GM23338 (cell line): ENCODE measurements at places on chromosomes 5 and 9.
A peak's percentile ranks its signal among the peaks of the same experiment; 100 is the strongest.

DNA sequence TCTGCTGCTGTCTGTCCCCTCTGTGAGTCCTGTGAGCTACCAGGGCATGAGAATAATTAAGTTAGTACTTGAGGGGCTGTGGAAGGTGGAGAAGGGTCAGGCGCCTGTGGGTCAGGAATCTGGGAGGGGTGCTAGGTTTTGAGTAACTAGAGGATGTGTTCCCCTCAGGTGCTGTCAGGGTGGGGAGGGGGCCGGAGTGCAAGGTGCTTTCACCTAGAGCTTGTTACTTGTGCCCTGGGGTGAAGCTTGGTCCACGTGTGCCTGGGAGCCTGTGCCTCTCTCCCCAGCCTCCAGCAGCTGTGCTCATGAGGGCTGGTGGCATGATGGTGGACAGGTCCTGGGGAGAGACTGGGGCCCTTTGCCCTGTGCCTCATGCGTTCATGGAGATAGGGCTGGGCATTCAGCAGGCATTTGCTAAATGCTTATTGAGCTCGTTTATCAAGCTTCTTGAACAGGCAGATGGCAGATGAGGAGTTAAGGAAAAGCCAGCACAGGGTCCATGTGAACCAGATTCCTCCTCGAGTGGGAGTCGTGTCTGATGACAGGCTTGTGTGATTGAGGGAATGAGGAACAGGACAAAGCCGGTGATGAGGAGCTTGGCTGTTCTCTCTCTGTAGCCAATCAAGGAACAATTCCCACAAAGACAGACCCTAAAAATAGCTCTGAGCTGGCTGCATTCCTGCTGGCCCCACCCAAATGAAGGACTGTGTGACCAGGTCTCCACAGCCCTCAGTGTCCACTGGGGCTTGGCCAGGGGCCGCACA lies 40.9 kb downstream of the CACNA1B start:
- no peaks in the 10 kb centered on the region for H3K4me1 ChIP-seq
- H3K27me3 ChIP-seq, result no peaks in the 10 kb centered on the region
- H3K36me3 ChIP-seq, result no peaks in the 10 kb centered on the region; the same call in 1 of the 2 replicates
- no peak overlapping the region for H3K27ac ChIP-seq
- no peak for DNase-seq

- no peaks in the 10 kb centered on the region for H3K27me3 ChIP-seq
- no peak overlapping the region for H3K27ac ChIP-seq
- H3K4me1 ChIP-seq, result no peaks in the 10 kb centered on the region
- no peak overlapping the region for H3K4me3 ChIP-seq
Observed at GRCh38 chr9:133130685-133131244, 9.7 kb upstream of the RALGDS start.

DNA sequence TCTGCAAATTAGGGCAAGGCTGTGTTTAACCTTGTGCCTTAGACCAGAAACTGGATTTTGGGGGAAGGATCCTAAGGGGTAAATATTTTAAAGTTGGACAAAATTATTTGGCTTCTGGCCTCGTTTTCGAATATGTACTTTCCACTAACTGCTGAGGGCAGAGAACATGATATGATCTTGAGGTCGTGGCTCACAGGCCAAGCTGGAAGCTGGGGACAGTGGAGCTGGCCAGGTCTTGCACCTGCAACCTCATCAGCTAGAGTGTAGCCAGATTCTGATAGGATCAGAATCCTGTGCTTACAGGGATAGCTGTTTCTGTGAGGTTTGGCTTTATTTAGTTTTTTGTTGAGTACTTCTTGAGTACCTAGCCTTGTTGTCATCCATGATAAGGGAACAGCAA lies 24.9 kb downstream of the MAN2A1 start:
- H3K36me3 ChIP-seq, result no peaks in the 10 kb centered on the region; the same call in 1 of the 2 replicates
- no peak for DNase-seq
- H3K27ac ChIP-seq, result no peak overlapping the region
- no peak overlapping the region for H3K4me3 ChIP-seq

DNA sequence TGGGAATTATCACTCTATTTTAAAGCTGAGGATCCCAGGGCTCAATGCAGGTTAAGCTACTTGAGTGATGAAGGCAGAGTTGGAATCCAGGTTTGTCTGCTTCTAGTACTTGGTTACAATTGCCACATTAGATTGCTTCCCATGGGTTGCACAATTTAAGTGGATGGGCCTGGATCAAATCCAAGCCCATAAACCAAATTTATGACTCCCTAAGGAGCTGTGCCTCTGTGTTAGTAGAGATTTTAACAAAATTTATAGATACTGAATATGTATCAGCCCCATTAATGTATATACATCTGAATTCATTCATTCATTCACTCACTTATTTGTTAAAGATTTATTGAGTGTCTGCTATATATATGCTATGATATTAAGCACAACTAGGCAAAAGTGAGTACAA lies 332.3 kb upstream of the KLF9 start:
- no peaks in the 10 kb centered on the region for H3K4me1 ChIP-seq
- H3K36me3 ChIP-seq, result no peaks in the 10 kb centered on the region

DNA sequence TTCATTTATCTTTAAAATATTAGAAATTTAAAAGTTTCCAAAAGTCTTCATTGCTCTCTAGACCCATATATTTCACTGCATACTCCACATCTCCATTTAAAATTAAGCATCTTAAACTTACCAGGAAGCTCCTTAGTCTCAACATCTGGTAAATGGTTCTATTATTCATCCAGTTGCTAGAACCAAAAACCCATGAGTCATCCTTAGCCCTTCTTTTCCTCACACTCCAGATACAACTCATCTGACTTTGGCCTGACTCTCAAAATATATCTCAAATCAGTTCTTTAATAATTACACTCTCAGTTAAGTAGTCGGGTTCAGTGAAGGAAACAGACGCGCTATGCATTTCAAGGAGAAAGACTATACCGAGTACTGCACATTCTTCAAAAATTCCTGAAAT lies 110.2 kb upstream of the COX7C start:
- H3K36me3 ChIP-seq, result no peaks in the 10 kb centered on the region
- H3K27ac ChIP-seq, result no peak overlapping the region
- no peak for DNase-seq
- no peak overlapping the region for H3K4me3 ChIP-seq
- H3K4me1 ChIP-seq, result no peaks in the 10 kb centered on the region

DNA sequence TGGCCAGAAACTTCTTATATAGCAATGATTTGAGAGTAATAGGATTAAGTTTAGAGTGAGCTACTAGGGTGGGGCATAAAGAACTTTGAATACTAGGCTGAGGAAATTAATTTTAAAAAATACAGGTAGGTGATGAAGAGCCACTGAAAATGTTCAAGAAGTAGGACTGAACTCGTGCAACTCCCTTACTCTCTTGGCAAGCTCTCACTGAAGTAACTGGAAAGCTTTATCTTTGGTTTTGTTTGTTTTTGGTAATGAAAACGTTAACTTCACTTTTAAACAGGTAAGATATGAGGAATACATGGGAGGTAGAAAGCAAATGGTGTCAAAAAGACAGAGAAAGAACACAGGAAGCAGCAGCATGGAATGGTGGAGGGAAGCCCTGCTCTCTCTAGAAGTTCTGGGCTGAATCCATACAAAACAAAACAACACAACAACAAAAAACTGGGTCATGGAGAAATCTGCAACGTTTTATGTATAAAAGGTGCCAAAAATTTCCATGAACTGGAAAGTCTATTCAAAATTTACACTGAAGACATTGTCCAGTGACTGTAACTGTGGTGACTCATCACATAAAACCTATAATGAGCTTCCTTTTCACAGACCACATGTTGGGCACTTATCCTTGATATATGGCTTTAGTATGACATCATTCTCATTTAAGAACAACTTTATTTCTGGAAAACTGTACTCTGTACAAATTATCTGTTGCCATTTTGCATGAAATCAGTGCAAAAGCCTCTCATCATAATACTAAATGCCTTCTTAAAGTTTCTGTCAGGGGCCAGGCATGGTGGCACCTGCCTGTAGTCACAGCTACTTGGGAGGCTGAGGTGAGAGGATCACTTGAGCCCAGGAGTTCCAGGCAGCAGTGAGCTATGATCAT lies 91.2 kb upstream of the CHD1 start:
- H3K4me3 ChIP-seq, result no peak overlapping the region
- H3K27me3 ChIP-seq, result no peaks in the 10 kb centered on the region
- DNase-seq, result no peak
- no peaks in the 10 kb centered on the region; the same call in 1 of the 2 replicates for H3K36me3 ChIP-seq
- H3K4me1 ChIP-seq, result no peaks in the 10 kb centered on the region

GRCh38 chr9:15272377-15272928 lies 34.6 kb downstream of the TTC39B start:
- H3K4me3 ChIP-seq, result no peak overlapping the region
- H3K36me3 ChIP-seq, result no peaks in the 10 kb centered on the region
- H3K4me1 ChIP-seq, result peaks cover 14% of the 10 kb centered on the region; the same call in 1 of the 2 replicates
- H3K27ac ChIP-seq, result no peak overlapping the region

- H3K27me3 ChIP-seq, result no peaks in the 10 kb centered on the region
- H3K36me3 ChIP-seq, result no peaks in the 10 kb centered on the region
- no peak overlapping the region for H3K27ac ChIP-seq
- H3K4me1 ChIP-seq, result peaks cover 8% of the 10 kb centered on the region; the same call in 1 of the 2 replicates
- DNase-seq, result no peak
Observed at GRCh38 chr5:76642390-76643040, 19.3 kb upstream of the F2RL2 start.

DNA sequence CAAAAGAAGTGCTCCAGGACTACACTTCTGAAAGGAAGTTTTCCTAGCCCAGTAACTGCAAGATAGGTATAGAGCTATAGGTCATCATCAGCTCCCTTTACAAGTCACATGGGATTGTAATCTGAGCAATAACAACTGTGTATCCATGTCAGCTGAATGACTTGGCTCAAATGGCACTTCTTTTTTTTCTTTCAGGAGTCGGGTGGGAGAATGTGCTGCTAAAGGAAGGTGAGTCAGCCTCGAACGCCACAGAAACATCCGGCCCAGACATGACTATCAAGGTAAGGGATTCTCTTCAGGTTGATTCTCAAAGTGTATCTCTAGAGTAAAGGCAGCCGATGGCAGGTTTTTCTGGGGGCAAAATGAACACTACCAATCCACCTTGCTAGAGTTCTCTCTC lies 192.2 kb downstream of the C9orf152 start:
- H3K4me1 ChIP-seq, result 0 out of 2 replicates have a peak, but pooled peaks cover 3% of the 10 kb centered on the region
- H3K4me3 ChIP-seq, result no peak overlapping the region
- H3K27me3 ChIP-seq, result no peaks in the 10 kb centered on the region
- H3K27ac ChIP-seq, result no peak overlapping the region
- no peak for DNase-seq
- H3K36me3 ChIP-seq, result no peaks in the 10 kb centered on the region

- H3K4me3 ChIP-seq, result no peak overlapping the region
- no peak for DNase-seq
- H3K27ac ChIP-seq, result no peak overlapping the region
- no peaks in the 10 kb centered on the region for H3K36me3 ChIP-seq
Observed at GRCh38 chr5:148205865-148206264, 3.0 kb downstream of the SPINK6 start.

GRCh38 chr9:38020151-38021076 lies 48.6 kb downstream of the SHB start:
- no peaks in the 10 kb centered on the region; the same call in 1 of the 2 replicates for H3K36me3 ChIP-seq
- H3K27ac ChIP-seq, result peak overlapping the region; percentile 28; the same call in 1 of the 2 replicates
- H3K27me3 ChIP-seq, result no peaks in the 10 kb centered on the region
- DNase-seq, result no peak
- H3K4me3 ChIP-seq, result no peak overlapping the region

DNA sequence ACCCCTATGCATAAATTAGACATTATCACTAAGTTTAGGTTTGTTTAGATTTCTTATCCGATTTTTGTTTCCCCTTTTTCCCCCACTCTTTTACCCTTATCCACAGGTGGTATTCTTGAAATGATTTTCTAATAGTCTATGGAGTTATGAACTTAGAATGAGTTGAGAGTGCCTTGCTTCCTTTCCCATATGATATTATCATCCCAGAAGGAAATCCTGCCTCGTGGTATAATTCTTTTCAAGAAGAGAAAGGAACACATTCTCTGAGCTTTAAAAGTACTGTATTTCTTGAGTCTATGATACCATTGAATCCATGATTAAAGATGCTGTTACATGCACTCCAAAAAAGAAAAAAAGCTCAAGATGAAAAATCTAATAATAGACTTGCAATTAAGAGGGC lies 76.9 kb upstream of the ADAMTSL1 start:
- H3K36me3 ChIP-seq, result no peaks in the 10 kb centered on the region
- H3K27ac ChIP-seq, result no peak overlapping the region
- no peak overlapping the region for H3K4me3 ChIP-seq
- no peaks in the 10 kb centered on the region for H3K27me3 ChIP-seq

DNA sequence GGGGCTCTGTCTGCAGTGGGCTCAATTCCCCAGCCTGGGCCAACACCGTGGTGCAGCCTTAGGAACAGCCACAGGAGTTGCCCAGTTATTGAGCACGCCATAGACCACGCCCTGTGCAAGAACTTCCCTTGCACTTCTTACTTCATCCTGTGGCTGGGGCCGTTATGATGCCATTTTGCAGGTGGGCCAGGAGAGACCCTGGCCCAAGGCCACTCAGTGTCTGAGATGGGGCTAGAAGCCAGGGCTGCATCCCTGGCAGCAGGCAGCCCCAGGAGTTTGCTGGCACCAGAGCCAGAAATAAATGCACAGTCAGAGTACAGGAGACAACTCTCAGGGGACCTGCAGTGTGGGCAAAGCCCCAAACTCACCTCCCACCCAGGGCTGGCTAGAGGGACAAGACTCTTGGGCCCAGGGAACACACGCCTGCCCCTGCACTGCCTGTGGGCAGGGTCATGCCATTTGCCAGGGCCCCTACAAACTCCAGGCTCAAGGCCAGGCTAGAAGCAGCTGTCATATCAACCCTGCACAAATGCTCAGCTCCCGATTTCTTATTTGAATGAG lies 6.7 kb downstream of the CORO2A start:
- H3K4me1 ChIP-seq, result peaks cover 8% of the 10 kb centered on the region
- no peak for DNase-seq
- H3K4me3 ChIP-seq, result no peak overlapping the region
- H3K27me3 ChIP-seq, result no peaks in the 10 kb centered on the region

DNA sequence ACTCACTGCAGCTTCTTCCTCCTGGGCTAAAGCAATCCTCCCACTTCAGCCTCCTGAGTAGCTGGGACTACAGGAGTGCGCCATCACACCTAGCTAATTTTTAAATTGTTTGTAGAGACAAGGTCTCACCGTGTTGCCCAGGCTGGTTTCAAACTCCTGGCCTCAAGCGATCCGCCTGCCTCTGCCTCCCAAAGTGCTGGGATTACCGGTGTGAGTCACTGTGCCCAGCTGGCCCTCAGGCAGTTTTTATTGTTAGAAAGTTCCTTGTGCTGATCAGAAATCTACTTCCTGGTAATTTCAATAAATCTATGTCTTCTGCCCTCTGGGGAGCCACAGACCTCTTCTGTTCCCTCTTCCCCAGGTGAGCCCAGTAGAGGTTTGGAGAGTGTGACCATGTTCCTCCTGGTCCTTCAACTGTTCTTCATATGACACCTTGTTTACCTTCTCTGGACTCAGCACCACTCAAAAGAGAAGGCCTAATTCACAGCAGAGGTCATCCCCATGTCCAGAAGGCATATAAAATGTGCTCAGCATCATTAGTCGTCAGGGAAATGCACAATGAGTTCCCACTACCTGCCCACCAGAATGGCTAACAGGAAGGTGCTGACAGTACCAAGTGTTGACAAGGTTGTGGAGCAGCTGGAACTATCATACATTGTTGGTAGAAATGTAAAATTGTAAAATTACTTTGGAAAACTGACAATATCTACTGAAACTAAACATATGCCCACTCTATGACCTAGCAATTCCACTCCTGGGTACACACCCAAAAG lies 10.4 kb downstream of the TMOD1 start:
- H3K4me3 ChIP-seq, result no peak overlapping the region
- no peaks in the 10 kb centered on the region for H3K36me3 ChIP-seq
- H3K27ac ChIP-seq, result no peak overlapping the region
- DNase-seq, result no peak
- no peaks in the 10 kb centered on the region for H3K4me1 ChIP-seq
- 0 out of 2 replicates have a peak, but pooled peaks cover 1% of the 10 kb centered on the region for H3K27me3 ChIP-seq
